ENCODE measurements at places on chromosomes 5 and 9. TPM values are rescaled to one million over a fixed set of nuclear protein-coding genes. Genes with fewer than 3 reads are reported as not detected.

- no peak for DNase-seq
Observed at GRCh38 chr9:131853434-131853833, 113.6 kb upstream of the RAPGEF1 start.

GRCh38 chr5:41193456-41194205 is 19.7 kb downstream of the C6 start:
- no peak for DNase-seq

DNA sequence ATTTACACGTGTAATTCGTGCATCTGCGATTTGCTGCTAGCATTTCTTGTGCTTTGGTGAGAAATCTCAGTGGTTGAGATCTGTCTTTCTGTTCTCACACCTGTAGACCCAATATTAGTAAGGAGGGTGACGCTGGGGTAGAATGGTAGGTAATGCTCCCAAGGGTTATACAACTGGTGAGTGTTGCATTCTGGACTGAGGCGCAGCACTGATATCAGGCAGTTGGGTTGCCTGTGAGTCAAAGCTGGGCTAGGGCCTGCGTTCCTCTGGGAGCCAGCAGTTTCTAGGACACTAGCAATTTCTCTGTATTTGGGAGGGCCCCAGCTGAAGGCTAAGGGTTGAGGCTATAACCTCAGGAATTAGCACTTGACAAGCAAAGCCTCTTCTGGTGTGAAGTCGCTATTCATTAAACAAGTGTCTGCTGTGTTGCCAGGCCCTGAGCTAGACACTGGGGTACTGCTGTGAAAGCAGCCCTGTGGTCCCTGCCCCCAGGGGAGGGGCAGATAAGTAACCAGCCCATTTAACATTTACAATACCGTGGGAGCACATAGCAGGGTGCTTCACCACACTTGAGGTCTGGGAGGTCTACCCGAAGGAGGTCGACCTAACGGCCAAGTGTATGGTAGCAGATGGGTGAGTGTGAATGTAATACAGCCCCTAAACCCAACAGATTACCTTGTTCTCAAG is 28.7 kb downstream of the LARP1 start:
- DNase-seq = no peak

DNA sequence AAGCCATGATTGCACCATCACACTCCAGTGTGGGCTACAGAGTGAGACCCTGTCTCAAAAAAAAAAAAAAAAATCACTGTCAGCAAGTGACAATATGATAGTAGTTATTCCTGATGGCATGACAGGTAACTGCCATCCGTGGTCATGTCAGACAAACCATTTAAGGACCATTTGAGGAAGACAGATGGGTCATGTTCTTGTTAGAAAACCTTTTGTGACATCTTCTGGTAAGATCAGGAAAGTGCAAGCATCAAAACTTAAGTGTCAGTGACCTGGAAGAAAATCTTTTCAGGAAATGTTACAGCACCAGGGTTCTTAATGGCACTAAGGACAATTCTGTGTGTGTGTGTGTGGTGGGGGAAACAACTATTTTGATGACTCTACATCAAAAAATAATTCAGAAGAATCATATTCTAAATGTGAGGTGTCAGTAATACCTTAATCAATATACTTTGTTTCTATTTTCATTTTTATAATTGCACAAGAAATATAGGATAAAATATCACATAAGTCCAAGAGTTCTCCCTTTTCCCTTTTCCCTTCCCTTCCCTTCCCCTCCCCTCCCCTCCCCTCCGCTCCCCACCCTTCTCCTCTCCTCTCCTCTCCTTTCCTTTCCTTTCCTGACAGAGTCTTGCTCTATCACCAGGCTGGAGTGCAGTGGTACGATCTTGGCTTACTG is 17.8 kb downstream of the SLC38A9 start:
- no peak for DNase-seq

DNA sequence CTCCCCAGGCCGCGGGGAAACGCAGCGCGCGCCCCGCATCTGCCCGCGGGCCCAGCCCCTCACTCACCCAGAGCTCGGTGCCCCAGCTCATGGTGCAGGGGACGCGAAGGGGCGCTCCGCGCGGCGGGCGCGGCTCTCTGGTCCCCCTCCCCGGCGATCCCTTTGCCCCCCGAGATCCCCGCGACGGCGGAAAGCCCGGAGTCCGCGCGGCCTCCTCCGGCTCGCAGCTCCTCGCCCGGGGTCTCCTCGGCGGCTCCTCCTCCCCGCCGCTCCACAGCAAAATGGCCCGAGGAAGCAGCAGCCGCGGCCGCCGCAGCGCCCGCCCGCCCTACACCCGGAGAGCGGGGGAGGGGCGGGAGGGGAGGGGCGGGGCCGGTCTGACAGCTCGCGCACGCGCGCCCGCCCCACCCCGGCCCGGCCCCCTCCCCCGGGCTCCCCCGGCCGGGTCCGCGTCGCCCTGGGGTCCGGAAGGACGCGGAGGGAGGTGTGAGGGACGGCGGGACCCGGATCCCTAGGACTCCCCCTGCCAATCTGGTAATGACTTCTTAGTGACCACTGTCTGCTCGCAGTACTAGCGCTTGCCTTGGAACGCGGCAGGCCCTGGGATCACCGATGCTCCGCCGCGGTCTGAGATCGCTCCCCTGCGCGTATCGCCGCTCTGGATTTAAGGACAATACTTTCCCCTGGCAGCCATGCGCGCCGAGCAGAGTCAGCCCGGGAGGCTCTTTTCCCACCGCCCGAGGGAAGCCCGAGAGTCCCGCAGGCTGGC is at the start of gene FNBP1:
Gene FNBP1 (minus strand): TSS at position 305 of the 769 bp plus-strand sequence. CDS start 214 bp downstream, at position 91.
- DNase-seq = peak; percentile 88

DNA sequence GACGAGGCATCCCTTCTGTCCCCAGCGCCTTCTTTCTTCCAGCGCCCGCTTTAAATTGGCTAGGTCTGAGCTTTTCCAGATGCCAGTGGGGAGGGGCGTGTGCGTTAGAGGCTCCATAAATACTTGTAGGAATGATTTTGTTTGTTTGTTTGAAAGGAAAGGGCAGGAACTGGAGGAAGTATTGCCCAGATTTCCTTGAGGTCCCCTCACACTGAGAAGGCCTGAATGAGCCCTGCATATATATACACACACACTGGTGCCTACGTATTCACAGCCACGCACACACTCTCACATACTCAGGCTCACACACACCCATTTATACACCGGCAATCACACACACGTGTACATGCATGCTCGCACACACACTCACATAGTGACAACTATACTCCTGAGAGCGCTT is 1.0 kb upstream of the SLIT3 start:
- DNase-seq = no peak

The KLHL3 gene
- total RNA-seq = 10.4 TPM

GRCh38 chr5:117741655-117742206 is 1167.1 kb upstream of the SEMA6A start:
- no peak for DNase-seq

The RIGI gene
- 26.3 TPM for total RNA-seq

DNA sequence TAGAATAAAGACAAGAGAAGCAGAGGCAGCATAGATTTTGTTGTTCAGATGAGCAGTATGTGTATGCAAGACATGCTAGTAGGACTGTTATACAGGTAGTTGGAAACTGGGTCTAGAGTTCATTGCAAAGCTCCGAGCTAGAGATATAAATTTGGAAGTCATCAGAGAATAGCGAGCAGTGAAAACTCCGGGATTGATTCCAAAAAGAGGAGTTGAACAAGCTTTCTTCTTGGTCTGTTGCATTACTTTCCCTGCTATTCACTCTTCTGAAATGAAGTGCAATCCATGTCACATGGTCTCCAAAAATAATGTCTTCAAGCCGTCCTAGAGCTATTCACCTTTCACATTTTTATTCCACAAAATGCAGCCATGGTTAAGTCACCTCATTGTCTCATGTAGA is 67.9 kb upstream of the ZNF462 start:
- no peak for DNase-seq

The ZFP2 gene
- total RNA-seq = 1.8 TPM

DNA sequence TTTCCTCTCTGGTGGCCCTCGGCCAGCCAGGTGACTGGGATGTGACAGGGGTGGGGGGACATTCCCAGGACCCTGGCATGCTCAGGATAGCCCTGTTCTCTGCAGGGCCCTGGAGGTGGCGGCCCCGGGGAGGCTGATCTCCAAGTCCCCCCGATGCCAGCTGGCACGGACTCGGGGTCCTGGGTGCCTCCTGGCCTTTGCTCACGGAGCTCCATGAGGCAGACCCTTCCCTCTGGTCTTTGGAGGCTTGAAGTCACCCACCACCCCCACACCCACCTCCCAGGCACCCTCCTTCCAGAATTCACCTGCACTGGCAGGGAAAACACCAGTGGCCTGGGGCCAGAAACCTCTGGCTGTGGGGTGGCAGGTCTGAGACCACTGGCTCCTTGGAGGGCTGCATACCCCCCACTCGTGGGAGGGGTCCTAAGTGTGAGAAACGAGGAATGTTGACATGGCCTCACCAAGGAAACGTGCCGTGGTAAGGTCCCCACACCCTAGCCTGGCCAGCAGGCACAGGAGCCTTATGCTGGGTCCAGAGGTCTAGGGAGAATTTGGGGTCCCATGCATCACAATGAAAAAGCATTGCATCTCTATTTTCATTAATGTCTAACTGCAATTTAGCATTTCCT is 130.8 kb upstream of the FAM120A start:
- DNase-seq = no peak

The SH3GLB2 gene
- 111 TPM for total RNA-seq

GRCh38 chr5:167720676-167721260 is 570.7 kb upstream of the WWC1 start:
- DNase-seq = no peak

The CDKN2A gene
- total RNA-seq = 11.7 TPM

The SOWAHA gene
- not detected for total RNA-seq

GRCh38 chr5:1321576-1321975 is 23.3 kb downstream of the CLPTM1L start:
- DNase-seq = no peak

DNA sequence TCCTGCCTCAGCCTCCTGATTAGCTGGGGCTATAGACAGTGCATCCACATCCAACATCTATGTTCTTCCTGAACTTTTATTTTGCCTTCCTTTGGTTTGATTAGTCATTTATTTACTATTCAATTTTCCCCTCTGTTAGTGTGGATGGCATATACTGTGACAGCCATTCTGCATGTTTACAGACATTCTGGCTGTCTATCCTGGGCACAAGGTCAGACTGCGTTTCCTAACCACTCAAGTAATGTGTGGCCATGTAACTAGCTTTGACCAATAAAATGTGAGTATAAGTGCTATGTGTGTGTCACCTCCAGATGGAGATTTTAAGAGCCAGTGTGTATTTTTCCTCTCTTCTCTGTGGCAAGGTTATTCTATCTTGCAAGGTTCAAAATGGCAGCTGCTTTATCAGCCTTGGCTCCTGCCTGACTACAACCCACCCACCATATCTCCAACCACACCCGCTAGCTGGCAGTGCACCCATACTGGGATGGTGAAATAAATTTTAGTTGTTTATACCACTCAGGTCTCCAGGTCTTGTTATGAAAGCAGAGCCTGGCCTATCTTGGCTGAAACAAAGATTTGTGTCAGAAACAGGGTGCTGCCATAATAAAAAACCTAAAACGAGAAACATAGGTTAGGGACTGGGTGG is 32.2 kb downstream of the PDE6A start:
- DNase-seq = no peak

DNA sequence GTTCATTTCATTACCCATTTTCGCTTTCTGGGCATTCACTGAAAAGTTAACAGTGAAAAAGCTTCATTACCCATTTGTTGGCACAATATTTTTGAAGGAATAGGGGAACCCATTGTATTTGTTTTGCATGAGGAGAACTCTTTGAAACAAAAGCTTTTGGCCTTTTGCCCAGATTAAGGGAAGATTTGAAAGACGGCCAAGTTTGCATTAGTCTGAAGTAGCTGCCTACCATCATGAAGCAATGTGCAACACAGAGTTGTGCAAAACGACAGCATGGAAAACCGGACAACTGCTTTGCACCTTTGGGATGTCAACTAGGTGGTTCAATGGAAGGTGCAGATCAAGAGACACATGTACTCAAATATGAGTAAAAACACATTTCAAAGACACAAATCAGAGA is 84.9 kb downstream of the TRPM3 start:
- DNase-seq = no peak

The PCAT7 gene
- not detected for total RNA-seq

GRCh38 chr5:5273398-5273797 is 133.3 kb downstream of the ADAMTS16 start:
- DNase-seq = no peak

- no peak for DNase-seq
Observed at GRCh38 chr5:167485061-167485774, 806.2 kb upstream of the WWC1 start.

- no peak for DNase-seq
Observed at GRCh38 chr5:14863105-14863504, 8.5 kb downstream of the ANKH start.

The UNC5A gene
- total RNA-seq = not detected

The SPDL1 gene
- total RNA-seq = 14.8 TPM

- DNase-seq = no peak
Observed at GRCh38 chr5:39760385-39761198, 335.8 kb upstream of the DAB2 start.

DNA sequence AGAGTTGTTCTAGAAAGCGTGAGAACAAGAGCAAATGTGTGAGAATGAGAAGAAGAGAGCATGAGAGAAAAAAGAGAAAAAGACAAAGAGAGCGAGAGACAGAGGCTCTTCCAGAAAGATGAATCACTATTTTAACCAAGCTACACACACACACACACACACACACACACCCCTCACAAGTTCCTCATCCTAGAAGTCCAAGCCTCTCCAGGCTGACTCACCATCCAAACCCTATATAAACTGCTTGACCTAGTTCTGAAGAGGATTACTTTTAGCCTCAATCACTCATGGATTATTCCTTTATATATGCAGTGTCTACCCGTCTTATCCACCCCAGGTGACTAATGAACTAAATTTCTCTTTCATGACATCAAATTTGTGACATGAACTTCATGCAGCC is 37.6 kb downstream of the C9orf57 start:
- no peak for DNase-seq

DNA sequence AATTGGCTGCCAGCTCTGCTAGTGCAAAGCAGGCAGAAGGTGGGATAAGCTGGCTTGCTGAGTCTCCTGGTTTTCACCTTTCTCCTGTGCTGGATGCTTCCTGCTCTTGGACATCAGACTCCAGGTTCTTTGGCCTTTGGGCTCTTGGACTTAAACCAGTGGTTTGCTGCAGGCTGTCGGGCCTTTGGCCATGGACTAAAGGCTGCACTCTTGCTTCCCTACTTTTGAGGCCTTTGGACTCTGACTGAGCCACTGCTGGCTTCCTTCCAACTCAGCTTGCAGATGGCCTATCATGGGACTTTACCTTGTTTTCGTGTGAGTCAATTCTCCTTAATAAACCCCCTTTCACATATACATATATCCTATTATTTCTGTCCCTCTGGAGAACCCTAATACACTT is 1293.9 kb upstream of the CDH6 start:
- DNase-seq = no peak

- DNase-seq = no peak
Observed at GRCh38 chr5:3007577-3007976, 256.1 kb upstream of the IRX2 start.

- peak; percentile 19 for DNase-seq
Observed at GRCh38 chr5:81631124-81631523, 119.8 kb downstream of the SSBP2 start.

The FAXDC2 gene
- total RNA-seq = not detected
